Tongue (tissue), 3 donors: ENCODE measurements at places on chromosomes 6 and 20. TPM values are rescaled to one million over a fixed set of nuclear protein-coding genes. Genes with fewer than 3 reads are reported as not detected.

C6orf163 gene
- total RNA-seq, result 2.7 TPM

LRRN4 gene
- total RNA-seq, result not detected

SPINT3 gene
- total RNA-seq, result not detected

LHFPL5 gene
- total RNA-seq, result not detected

MRPS26 gene
- 32.1 TPM for total RNA-seq

MEI4 gene
- total RNA-seq, result 0.31 TPM

OPRL1 gene
- total RNA-seq, result 0.62 TPM

LGSN gene
- total RNA-seq, result not detected

BHLHE23 gene
- not detected for total RNA-seq

SLC18B1 gene
- total RNA-seq, result 10.2 TPM

NOTCH4 gene
- total RNA-seq, result 10.6 TPM

ZC3H12D gene
- total RNA-seq, result 0.72 TPM

SRMS gene
- total RNA-seq, result not detected

DEF6 gene
- 11.6 TPM for total RNA-seq

DEFB121 gene
- total RNA-seq, result not detected
